ENCODE measurements at places on chromosomes 13 and 19. TPM values are rescaled to one million over a fixed set of nuclear protein-coding genes. Genes with fewer than 3 reads are reported as not detected.

DNA sequence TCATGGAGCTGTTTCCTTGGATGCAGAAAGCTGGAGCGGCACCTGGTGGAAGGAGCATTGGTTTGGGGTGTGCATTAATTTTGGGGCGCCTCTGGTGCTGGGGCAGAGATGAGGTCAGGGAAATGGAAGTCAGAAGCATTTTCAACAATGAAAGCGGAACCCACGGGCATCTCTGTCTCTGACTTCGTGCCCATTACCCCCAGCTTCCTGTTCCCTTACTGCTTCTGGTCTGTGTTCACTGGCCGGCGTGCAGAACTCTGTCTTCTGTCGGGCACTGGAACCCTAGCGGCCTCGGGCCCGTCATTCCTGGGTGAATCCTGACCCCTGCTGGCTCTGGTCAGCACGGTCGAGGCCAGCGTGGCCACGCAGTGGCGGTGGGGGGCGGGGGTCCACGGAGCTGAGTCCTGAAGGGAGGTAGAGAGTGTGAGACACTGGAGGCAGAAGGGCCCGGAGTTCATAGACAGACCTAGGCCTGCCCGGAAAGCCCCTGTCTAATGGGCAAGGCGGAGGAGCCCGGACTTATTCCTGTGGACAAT lies 7.9 kb upstream of the LINGO3 start:
- peak; percentile 69 for DNase-seq

- DNase-seq, result peak; percentile 89
Observed at GRCh38 chr13:43878892-43879754, at the start of gene CCDC122. CCDC122 (minus strand) TSS chr13:43879740; CDS start chr13:43869376, 10,364 bp downstream.

DNA sequence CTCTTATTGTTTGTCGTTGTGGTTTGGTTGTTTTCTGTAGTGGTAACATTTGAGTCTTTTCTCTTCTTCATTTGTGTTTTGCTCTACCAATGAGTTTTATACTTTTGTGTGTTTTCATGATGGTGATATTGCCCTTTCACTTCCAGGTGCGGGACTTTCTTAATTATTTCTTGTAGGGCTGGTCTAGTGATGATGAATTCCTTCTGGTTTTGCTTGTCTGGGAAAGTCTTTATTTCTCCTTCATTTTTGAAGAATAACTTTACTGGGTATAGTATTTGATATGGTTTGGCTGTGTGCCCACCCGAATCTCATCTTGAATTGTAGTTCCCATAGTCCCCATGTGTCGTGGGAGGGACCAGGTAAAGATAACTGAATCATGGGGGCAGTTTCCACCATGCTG lies 6.8 kb upstream of the CLEC4M start:
- no peak for DNase-seq

DNA sequence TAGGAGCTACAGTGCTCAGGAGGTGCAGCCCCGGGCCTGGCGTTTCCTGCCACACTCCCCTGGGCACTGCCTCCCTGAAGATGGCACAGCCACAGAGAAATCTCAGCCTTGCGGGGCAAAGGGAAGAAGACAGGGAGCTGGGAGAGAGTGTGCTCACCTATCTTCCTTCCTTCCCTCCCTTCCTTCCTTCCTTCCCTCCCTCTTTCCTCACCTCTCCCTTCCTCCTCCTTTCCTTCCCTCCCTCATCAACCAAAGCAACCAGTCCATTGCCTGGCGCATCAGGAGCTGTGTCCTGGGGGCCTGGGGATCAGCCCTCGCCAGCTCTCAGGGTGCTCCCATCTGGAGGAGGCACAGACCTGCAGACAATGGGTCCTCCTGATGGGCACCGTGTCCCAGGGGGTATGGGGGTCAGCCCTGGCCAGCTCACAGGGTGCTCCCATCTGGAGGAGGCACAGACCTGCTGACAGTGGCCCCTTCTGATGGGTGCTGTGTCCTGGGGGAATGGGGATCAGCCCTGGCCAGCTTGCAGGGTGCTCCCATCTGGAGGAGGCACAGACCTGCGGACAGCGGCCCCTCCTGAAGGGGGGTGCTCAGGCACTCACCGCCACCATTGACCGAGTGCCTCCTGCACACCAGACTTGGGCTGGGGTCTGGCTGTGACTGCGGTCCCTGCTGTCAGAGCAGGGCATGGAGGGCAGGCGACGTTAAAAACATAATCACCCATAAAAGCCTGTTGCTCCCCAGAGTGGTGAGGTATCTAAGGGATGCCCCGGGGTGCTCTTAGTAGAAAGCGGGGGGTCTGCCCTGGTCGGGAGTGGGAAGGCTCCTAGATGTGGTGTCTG lies 120.2 kb downstream of the URI1 start:
- DNase-seq, result no peak

GRCh38 chr13:70310396-70311119 lies 202.3 kb upstream of the KLHL1 start:
- no peak for DNase-seq

The CASP14 gene
- not detected for total RNA-seq
